Brain (organoid and tissue), 16 donors: ENCODE measurements at places on chromosomes 6 and 20.

DNA sequence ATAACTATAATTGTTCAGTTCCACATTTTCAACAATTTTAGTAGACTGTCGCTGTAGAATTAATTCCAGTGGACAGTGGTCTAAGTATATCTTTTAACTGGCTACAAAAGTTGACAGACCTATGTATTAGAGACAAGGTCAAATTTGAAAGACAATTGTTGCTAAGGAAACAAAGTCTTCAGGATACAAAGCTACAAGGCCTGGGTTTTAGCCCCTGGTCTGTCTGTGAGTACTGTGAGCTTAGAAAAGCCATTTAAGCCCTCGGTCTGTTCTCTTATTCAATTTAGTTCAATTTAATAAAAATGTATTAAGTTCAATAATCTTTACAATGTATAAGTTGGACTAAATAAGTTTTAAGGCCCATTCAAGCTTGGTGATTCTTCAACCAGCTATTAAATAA, 352.5 kb downstream of the HDGFL1 start:
- DNase-seq, result peak; percentile 21

DNA sequence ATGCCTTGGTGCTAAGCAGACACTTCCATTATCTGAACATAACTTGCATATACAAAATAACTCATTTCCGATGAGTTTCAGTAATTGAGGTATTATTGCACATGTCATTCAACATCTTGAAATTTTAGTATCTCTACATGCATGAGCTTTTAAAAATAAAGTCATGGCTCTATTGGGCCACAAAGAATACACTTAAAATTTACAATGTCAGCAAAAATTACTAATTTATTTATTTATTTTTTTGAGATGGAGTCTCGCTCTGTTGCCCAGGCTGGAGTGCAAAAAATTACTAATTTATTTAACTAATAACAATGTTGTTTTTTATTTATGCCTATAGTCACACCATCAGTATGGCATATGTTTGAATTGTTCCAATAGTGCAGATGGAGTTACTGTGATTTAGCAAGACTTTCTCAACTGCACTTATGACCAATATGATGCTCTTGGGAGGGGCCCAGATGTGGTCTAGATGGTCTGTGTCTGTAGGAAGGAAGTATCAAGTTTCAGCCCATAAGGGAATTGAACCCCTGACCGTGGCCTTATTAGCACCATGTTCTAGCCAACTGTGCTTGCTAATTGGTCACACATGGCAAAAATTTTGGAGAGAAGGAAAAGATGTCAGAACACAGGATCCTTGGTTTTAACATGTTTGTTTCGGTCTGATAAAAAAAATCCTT, 370.7 kb upstream of the TSHZ2 start:
- no peak for DNase-seq

GRCh38 chr20:16349523-16350260, 223.6 kb downstream of the KIF16B start:
- peak; percentile 80 for DNase-seq

- no peak for DNase-seq
Observed at GRCh38 chr20:8414586-8415274, 282.7 kb downstream of the PLCB1 start.

GRCh38 chr6:31087494-31088089, 24.8 kb downstream of the C6orf15 start:
- DNase-seq, result peak; percentile 79

DNA sequence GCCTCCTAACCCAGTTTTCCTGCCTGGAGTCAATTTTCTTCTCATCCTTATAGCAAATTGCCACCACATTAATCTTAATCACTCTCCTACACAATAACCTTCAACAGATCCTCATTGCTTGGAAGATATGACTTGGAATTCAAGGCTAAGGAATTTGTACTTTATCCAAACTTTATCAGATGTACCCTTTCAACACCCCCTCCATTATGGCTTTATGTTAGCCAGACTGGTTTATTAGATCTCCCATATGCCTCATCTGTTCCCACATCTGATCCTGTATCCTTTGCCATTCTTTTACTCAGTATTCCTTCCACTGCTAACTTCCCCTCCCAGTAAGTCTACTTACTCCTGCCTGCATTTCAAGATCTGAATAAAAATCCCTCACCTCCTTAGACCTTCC, 4.0 kb upstream of the FRK start:
- DNase-seq, result no peak

- DNase-seq, result peak; percentile 48
Observed at GRCh38 chr6:112701201-112701600, 354.1 kb downstream of the RFPL4B start.

DNA sequence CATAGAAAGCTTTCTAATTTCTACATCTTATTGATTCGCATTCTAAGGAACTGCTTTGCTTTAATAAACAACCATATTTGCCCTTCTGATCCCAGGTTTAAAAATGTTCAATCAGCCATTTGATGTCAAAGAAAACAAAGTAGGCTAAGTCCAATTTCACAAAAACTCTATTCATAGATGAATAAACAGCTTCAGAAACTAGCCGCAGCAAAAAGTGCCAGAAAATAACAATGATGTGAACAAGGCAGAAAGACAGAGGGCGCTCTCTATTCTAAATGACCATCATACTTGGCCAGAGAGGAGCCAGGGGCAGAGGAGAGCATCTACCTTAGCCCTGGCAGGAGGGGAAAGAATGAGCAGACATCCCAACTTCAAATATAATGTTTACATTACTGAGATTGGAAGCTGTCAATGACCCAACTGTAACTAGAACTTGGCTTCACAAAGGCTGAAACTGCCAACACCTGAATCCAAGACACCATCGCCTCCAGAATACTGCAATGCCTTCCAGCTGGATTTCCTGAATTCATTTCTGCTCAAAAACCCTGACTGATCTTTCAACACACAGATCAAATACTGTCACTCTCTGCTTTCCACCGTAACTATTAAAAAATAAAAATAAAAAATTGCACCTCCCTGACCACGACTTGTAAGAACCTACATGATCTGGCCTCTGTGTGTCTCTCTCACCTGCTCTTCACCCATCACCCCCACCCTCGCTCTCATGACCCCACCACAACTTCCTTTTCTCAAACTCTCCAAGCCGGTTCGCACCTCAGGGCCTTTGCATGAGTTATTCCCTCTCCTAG, 9.5 kb downstream of the CNKSR3 start:
- DNase-seq, result no peak

GRCh38 chr6:18182568-18182967, 27.3 kb downstream of the KDM1B start:
- DNase-seq, result no peak

DNA sequence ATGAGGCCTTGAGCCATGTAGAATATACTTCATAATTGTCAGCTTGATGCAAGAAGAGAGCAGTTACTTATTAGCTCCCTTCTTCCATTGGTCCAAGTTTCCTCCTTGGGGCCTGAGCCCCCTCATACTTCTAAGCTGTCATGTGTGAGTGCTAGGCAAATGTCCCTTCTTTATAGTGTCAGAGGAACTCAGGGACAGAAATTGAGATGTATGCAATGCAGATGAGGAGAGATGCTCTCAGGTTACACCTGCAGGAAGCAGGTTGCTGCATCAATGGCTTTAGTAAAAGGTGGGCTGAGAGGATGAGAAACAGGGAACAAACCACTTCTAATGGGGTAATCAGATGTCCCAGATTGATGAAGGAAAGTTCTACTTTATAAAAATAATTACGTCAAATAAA, 6.7 kb upstream of the PDSS2 start:
- no peak for DNase-seq

GRCh38 chr6:26045928-26046368, 41.3 kb upstream of the HFE start:
- DNase-seq, result no peak

DNA sequence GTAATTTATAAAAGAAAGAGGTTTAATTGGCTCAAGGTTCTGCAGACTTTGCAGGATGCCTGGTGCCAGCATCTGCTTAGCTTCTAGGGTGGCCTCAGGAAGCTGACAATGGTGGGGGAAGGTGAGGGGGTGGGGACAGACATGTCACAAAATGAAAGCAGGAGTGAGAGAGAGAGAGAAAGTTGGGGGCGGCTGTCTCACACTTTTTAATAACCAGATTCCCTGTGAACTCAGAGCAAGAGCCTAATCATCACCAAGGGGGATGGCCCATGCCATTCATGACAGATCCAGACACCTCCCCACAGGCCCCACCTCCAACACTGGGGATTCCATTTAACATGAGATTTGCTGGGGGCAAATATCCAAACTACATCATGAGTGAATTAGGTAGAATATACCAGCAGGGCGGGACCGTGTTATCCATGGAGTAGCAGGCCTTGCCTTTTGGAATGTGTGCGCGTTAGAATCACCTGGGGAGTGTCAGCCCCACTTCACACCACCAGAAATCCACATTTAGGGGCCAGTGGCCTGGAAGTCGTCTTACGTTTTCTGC, 258.8 kb downstream of the CDH4 start:
- no peak for DNase-seq

DNA sequence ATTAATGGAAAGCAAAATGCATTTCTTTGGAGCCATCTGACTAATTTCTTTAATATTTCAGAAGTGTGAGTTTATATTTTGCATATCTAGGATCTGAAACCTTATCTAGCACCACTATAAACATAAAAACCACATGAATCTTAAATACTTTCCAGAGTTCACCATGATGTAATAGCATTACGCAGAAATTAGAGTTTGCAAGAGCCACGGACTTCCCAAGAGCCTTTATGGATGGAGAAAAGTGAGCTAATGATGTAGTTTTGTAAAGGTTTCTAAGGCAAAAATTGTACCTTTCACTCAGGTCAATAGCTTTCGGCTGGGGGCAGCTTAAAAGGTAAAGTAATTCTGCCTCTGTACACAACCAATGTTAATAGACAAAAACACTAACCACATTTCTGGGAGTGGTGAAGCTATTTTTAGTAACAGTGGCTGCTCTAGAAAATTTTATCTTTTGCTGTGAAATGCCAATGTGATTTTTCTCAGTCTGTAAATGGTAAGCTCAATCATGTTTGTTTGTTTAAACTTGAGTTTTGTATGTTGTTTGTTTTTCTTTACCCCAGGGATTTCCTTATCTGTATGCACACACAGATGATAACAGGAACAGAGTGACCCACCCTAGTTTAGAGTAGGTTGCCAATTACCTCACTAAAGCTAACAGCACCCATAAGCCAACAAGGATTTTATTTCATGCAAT, 80.5 kb downstream of the FILIP1 start:
- DNase-seq, result no peak

- no peak for DNase-seq
Observed at GRCh38 chr6:51260003-51260402, 441.3 kb downstream of the TFAP2B start.

DNA sequence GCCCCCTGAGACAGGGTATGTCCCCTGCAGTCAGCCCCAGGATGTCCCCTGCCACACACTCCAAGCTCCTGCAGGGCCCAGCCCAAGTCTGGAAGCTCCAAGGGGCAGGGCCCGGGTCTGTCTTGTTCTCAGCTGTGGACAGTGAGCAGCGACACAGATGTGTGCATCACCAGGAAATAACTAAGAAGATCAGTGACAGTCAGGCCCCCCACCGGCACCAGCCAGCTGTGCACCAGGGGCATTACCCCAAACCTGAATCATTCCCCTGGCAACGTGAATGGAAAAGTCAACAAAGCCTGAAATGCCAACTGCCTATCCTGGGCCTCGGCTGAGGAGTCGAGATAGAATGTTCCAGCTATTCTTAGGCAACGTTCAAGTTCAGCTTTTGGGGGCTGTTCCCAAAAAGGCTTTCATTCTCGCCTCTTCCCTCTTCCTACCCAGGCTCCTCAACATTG, 105.0 kb downstream of the PREX1 start:
- no peak for DNase-seq

- DNase-seq, result no peak
Observed at GRCh38 chr6:2324166-2324953, 79.0 kb upstream of the GMDS start.

DNA sequence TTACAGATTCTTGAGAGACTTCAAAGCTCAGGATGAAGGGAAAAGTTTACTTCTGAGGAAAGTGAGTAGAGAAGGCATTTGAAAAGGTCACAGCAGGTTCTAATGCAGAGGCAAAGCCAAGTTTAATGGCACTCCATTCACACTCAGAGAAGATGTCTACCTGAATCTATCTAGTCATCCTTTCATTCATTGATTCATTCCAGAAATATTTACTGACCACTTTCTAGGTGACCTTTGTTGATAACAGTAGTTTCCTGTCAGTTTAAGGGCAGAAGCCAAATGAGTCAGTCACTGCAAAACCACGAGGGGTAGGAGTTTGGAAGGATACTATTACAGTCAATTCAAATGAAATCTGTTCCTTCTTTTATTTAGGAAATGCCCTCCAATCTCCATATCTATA, 30.8 kb downstream of the FBXO5 start:
- no peak for DNase-seq

DNA sequence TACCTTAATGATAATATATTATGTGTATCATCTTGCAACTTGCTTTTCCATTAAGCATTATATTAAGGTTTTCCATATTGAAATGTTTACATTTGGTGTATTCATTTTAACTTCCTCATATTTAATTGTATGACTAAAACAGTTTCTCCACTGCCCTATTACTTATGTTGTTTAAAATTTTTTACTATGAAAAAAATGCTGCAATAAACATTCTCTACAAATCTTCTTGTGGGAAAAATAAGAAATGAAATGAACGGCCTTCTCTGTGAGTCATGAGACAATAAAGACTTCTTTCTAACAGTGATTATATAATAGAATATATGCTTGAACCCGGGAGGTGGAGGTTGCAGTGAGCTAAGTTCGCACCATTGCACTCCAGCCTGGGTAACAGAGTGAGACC, 25.5 kb downstream of the FASTKD5 start:
- DNase-seq, result no peak

DNA sequence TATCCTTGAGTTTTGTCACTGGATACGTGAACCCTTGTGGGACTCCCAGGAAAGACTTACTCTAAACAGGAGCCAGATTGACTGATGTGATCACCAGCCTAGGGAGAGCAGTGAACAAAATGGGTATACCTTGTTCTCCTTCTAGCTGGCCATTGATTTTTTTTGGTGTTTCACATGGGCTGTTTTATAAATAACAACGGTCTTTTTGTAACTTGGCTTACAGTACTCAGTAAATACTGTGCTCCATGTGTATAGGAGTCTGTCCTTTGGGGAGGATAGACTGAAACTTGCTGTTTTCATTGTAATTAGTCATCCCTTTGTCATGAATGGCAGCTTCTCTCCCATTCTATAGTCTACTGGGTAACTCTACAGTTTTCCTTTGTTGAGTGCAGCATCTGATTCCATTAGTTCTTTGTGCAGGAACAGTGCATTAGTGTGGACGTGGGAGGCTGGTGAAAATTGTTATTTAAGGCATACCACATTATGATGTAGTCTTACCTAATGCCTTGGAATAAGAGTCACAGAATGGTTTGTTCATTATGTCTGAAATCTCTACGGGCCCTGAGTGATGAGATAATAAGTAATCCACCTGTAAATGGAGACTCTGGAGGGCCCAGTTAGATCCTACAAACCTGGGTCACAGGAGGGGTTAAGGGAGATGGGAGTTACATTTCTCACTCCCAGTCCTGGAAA, 89.5 kb downstream of the TIAM2 start:
- no peak for DNase-seq

DNA sequence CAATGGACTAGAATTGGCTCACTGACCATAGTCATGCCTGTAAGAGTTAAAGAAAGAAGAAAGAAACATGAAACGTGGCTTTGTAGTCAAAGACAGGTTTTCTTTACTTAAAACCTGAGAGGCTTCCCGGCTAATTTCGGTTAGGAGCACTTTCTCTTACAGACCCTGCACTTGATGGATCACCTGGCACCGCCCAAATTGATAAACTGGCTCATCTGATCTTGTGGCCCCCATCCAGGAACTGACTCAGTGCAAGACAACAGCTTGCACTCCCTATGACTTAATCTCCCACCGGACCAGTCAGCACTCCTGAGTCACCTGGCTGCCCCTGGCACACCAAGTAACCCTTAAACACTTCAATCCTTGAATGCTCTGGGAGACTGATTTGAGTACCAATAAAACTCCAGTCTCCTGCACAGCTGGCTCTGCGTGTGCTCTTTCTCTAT, 12.3 kb downstream of the TMEM14B start:
- no peak for DNase-seq
